ENCODE measurements at places on chromosomes 4 and X.

DNA sequence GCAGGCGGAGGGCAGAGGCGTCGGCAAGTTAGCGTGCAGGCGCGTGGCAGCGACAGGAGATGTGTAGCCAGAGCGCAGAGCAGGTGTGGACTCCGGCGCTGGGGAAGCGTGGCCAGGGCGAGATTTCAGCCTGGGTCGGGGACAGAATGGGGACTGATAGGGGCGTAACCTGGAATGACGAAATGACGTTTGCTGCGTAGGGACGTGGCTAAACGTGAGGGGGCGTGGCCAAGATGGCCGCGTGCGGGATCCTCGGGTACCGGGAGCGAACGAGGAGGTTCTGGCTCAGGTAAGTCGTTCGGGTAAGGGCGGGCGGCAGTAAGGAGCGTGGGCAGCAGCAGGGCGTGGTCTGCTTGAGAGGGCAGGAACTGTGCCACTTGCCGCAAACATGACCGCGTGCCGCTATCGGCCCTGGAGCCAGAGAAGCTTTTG is 10.9 kb upstream of the CLTRN start:
- DNase-seq, result peak; percentile 97

GRCh38 chr4:151223465-151223864 is 53.5 kb upstream of the PRSS48 start:
- DNase-seq, result no peak

DNA sequence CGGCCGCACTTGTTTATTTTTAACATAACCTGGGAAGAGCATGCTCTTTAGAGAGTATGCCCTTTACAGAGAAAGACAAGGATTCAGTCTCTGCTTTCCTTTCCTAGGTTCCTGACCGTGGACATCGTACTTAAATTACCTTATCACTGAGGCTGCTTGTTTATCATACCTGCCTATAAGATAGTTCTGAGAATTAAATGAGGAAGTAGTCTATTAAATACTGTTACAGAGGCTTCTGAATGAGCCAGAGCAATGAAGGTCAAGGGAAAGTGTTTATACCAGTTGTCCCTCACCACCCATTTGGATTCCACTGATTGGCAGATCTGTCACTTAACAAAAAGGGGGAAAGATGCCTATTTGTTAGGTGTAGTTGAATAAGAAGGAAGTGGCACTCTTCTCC is 10.0 kb downstream of the TXLNG start:
- DNase-seq, result no peak

DNA sequence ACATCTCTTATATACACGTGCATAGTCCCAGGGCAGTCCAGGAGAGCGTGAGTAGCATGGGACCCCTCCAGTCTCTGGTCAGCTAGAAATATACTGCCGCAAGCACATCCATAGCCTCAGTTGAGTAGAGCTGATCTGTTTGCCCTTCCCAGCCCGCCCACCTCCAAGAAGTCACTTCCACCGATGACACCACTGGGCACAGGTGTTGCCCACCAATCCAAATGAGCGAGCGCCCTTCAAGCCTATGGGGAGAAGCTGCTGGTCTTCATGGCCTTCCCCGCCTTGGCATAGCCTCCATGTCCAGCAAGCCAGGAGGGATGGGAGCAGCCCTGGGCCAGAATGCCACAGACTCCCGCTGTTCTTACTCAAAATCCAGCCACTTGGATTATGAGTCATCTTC is 10.2 kb downstream of the DUSP9 start:
- no peak for DNase-seq

DNA sequence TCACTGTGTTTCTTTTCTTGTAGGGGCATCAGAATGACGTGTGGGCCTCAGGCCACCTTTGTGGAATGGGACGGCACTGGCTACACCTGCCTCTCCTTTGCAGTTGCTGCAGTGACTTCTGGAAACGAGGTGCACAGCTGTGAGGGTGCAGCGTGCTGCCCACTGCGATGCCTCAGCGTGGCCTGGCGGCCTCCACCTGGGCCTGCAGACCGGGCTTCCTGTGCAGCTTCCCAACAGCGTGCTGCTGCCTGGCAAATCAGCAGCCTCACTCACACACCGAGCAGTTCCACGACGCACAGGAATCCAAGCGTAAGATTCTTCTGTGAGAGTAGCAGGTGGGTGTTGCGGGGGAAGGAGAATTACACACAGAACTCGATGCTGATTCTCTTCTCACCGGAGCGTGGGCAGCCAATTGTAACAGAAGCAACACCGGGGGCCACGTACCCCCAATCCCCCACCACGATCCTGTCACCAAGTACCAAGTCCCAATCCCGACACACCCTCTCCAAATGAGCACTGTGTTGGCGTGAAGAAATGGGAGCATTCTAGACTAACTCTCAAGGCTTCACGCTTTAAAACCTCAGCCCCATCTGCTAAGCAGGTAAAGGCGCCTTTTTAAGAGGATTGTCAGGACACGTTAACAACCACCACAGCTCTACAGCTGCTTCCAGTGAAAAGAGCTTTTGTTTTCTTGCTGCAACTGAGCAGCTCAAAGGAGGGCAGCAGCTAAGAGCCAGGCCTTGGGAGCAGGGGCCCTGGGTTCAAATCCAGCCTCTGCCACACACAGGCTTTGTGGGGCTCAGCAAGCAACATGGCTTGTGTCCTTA is 16.9 kb downstream of the WDR1 start:
- no peak for DNase-seq

GRCh38 chrX:118839334-118839958 is 15.8 kb downstream of the ZCCHC12 start:
- peak; percentile 90 for DNase-seq
